ENCODE measurements at places on chromosomes 6 and 20.

GRCh38 chr20:52379723-52380336 is 188.3 kb upstream of the ZFP64 start:
- DNase-seq, result no peak

DNA sequence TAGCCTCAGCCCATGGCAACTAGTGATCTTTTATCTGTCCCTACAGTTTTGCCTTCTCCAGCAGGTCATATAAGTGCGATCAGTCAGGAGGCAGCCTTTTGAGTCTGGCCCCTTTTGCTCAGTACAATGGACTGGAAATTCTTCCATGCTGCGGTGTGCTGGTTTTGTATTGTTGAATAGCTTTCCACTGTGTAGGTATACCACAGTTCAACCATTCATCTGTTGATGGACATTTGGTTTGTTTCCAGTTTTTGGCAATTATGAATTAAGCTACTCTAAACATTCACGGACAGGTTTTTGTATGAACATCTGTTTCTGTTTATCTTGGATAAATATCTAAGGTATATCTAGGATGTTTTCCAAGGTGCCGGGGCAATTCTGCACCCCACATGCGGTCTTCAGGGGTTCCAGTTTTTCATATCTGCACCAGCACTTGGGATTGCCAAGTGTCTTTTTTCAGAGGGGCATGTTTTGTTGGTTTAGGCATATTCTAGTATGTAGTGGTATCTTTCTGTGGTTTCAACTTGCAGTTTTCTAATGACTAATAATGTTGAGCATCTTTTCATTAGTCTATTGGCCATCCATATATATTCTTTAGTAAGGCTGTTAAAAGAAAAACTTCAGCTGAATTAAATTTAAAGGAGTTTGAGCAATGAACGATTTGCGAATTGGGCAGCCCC is 141.0 kb downstream of the TFAP2C start:
- no peak for DNase-seq

GRCh38 chr6:89410231-89410761 is 1.8 kb downstream of the RRAGD start:
- DNase-seq, result no peak

DNA sequence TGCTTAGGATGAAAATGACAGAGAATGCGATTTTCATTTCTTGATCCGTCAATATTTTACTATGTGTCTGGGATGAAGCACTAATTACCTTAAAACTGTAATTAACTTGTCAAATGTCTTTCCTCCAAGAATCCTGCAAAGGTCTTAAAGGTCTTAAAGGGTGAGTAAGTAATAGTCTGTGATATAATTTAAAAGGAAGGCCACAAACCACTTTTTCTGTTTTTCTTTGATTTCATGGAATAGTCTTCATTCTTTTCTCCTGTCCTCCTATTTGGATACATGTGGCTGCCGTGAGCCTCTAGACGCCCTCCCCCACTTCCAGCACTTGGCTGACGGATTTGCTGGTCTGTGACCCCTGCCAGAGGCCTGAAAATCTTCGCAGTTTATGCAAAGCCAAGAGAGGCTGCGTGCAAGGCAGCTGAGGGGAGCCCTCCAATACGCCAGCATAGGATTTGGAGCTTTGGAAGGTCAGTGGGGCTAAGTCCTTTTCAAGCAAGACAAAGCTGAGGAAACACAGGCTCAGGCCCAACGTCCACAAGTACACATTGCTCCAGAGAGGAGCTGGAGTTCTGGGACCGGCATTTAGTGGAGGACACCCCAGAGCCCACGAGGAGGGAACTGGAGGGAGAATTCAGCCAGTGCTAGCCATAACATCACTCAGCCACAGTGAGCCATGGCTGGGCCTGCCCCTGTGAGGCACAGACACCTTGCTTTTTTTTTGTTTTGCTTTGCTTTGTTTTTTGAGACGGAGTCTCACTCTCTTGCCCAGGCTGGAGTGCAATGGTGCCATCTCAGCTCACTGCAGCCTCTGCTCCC is 382.6 kb downstream of the SMOC2 start:
- DNase-seq, result no peak

DNA sequence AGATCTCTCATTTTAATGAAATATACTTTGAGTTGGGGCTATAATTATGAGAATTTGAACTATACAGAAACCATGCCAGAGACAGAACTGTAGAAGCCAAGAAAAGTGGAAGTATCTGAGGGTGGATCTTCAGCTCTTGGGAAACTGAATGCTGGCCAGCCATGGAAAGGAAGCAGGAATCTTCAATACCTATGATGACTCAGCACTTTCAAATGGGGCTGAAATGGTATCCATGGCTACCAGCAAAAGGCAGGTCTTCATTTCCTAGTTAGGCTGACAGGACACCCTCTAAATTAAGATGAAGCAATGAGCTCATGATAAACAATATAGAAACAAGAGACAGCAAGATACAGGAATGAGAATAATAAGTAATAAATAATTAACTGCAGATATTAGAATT is 171.3 kb downstream of the COL21A1 start:
- peak; percentile 46 for DNase-seq

DNA sequence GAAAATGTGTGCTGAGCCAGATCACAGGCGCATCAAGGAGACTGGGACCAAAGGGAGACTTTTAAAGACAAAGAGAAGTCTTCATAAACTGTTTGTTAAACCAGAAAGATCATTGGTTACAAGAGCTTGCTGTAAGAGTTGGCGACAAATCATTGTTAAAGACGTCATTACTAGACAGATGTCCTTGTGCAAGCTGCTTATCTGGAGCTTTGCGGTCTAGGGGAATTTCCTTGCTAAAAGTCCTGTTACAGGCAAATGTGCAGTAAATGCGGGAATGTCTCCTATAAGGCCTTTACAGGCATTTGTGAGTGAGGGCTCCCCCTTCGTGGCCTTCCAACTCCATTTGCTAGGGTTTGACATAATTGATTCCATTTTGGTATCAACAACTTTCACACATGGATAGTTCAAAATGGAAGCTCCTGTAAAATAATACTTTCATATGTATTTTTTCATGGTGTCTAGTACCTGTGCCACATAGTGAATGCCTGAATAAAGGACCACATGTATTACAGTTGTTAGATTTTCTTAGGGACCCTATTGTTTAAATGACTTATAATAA is 362.4 kb downstream of the UTRN start:
- DNase-seq, result no peak

DNA sequence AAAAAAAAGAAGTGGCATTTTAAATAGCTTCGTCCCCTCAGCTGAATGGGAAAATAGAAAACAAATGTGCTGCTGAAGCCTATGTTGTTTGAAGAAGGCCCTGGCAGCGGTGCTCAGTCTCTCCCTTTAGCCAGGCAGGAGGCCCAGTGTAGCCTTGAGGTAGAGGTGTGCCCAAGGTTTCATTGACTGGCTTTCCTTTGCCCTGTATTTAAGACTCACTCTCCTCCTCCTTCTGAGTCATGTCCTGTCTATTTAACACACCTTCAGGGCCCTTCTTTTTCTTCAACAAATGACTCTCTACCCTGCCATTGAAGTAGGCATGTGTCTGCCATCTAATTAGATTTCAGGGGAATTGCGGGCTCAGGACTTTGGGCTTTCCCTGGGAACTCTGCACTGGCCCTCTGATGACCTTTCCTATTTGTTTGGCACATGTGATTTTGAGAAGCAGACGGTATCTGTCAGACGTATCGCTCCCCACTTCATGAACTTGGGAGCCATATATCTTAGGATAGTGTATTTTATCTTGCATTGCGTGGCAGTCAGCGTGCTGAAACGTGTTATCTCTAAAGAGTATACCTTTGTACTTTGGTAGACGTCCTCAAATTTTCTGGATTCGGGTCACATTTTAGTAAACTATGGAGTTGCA is 4.3 kb downstream of the TJAP1 start:
- peak; percentile 30 for DNase-seq

- no peak for DNase-seq
Measured at GRCh38 chr20:3794701-3795420, 1.2 kb upstream of the CDC25B start.

GRCh38 chr6:56955171-56956155 is 556 bp downstream of the BEND6 start:
- peak; percentile 97 for DNase-seq

- peak; percentile 79 for DNase-seq
Measured at GRCh38 chr20:50112512-50113419, at the start of gene UBE2V1. Gene UBE2V1, minus strand, starts transcription at chr20:50113150. Its CDS starts 22 bp downstream, at chr20:50113128.

DNA sequence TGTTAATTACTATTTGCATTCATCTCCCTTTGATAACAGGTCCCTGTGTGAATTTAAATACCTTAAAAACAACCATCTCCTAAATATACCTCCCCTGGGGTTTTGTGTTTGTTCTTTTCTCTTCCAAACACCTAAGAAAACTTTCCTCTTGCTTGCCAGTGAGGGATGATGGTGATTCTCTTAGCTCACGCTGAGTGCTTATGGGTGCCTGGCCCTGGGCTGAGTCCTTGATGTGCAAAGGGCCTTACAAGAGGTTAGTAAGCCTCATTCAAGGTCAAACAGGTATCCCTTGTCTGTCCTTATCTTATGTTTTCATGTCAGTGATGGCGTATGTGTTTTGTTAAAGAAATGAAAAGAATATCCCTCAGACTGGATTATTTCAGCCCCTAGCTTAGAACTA is 76.3 kb downstream of the SYCP2L start:
- DNase-seq, result no peak

- DNase-seq, result peak; percentile 79
Measured at GRCh38 chr20:33423141-33423834, 20.3 kb downstream of the SNTA1 start.

GRCh38 chr20:760751-761417 is 7.4 kb downstream of the SLC52A3 start:
- DNase-seq, result no peak

DNA sequence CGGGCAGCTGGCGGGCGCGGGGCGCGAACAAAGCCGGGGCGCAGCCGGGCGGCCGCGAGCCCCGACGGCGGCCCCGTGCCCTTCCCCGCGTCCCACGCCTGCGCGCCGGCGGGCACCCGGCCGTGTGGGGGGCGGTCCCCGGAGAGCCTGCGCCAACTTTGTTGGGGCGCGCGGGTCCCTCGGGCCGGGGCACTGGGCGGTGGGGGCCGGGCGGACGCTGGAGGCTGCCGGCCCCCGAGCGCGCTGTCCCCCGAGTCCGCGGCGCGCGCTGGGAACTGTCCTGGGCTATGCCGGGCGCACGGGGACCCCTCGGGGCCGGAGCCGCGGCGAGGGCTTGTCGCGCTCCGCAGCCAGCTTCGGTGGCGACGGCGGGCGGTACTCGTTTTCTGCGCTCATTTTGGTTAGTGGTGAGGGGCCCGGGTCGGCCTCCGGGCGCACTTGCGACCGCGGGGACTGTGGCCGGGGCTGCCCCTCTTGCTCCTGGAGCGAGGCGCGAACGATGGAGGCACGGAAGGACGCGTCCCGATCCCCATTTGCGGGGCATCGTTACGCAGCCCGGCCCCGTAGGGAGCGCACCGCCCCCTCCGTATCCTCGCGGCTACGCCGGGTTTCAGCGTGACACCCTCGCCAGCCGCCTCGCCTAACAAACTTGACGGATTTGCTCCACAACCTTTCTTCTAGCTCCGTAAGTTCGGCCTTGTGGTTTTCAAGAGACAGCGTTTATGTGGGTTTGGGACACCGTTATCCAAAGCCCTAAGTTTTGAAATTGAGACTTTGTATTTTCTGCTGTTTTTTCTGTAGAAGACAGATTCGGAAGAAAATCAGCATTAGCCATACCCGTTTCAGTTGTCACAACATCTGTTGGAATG is 622 bp downstream of the SS18L1 start:
- DNase-seq, result peak; percentile 35

DNA sequence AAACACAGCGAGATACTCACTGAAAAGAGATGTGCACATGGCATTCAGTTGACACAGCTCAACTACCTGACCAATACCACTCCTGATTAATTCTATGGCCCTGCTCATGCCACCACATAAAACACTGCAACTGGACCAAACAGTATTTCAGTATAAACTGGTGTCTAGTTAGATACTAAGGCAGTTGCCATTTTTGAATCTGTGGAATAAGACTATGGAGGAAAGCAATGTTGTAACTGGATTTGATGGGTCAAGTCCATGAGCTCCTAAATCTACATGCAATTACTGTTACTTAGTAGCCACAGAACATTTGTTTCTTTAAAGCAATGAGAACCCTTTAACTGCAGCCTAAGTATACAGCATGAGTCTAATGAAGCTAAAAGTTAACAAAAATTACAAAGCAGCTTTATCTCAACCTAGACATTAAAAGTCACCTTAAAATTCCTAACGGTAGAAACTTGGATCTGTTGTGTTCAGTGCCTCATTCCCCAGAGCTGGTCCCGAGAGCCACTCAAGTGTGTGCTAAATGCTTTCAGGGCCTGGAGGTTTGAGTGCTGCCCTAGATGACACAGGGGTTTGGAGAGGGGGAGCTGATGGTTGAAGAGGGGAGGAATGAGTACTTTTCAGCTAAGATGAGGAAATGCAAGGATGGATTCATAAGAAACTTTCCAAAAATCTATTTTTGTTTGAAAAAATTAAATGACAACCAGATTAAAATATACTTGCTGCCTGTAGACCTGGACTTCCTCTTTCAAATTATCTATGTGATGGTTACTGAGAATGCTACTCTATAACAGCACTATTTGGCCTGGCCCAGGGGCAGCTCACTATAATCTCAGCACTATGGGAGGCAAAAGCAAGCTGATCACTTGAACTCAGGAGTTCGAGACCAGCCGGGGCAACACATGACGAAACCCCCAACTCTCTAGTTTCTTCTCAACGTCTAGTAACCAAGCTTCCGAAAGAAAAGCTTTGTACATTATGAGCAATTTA is 15.6 kb downstream of the SNX5 start:
- DNase-seq, result no peak

DNA sequence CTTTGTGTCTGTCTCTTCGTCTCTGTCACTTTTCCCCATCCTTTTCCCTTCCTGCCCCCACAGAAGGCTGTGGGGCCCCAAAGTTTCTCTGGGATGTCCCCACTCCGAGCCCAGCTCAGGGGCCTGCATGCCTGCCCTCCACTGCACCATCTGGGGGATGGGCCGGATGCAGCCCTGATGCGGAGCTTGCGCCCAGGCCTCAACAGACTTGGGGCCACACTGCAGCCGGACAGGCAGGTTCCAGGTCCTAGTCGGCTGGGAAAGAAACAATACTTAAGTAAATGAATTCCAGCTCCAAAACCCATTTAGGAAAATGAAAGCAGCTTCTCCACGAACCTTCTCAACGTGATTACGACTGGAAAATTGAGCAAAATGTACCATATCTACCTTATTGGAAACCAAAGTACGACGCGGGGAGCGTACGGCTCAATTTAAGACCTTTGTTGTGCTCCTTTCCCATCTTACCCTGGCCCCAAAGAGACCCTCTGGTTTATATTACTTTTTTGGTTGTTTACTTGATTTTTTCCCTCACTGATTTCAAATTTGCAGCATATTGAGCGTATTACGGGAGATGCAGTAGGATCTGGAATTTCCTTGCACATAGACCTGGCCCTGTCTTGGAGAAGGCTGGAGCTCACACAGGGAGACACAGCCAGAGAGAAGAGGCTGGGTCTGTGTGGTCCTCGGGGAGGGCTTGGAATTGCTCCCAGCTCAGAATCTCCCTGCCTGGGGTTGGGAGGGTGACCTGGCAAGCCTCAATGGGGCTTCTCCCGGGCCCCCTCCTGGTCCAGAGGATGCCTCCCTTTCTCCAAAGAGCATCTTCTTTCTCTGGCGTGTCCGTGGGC is 8.0 kb downstream of the FOXC1 start:
- no peak for DNase-seq

GRCh38 chr6:7136859-7137334 is 29.1 kb downstream of the RREB1 start:
- DNase-seq, result no peak

GRCh38 chr6:137697267-137697938 is 169.7 kb upstream of the TNFAIP3 start:
- DNase-seq, result peak; percentile 82
